ENCODE measurements at places on chromosomes 7 and 10. TPM values are rescaled to one million over a fixed set of nuclear protein-coding genes. Genes with fewer than 3 reads are reported as not detected.

- no peak for DNase-seq
Measured at GRCh38 chr10:3067118-3067858, at the start of gene PFKP. PFKP (plus strand) TSS chr10:3067548; CDS start chr10:3067596, 48 bp downstream.

- no peak for DNase-seq
Measured at GRCh38 chr10:23362069-23362830, 17.7 kb upstream of the C10orf67 start.

DNA sequence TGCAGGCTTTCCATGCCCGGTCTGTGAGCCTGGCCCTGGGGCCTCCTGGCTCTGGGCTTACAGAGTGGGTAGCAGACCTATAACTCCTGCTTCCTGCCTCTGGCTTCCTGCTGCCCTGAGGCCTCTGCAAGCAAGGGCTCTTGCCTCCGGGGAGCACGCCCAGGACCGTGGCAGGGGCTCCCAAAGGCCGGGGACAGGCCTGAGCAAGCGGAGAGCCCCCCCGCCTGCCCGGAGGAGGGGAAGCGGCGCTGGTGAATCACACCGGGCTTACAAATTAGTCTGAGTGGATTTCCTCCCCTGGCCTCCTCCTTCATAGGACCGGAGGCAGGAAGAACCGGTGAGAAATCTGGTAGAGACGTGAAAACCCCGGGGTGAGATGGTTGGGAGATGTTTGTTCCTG lies 1.5 kb upstream of the MYL10 start:
- DNase-seq = no peak

GRCh38 chr7:155195939-155196523 lies 101.6 kb upstream of the INSIG1 start:
- DNase-seq = no peak

GRCh38 chr10:84076047-84076388 lies 63.3 kb upstream of the GHITM start:
- DNase-seq = no peak

DNA sequence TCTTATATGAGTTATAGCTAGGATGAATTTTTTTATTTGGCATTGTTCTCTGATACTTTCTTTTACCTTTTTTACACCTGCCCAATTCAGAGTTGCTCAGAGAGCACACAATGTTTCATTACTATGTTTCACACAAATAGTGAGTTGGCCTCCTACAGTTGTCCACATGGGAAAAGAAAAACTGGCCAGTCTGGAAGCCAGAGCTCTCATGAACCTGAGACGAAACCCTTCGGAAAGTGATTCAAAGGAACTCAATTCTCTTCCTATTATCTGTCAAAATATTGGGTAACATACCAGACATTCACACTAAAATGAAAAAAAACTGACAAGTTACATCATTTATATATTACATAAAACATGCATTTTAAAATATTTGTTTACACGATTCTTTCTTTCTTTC lies 15.3 kb downstream of the SCRN1 start:
- no peak for DNase-seq

GRCh38 chr7:64433590-64433989 lies 119.8 kb downstream of the ZNF736 start:
- no peak for DNase-seq

SERPINE1 gene
- total RNA-seq = 27.2 TPM

OLAH gene
- total RNA-seq = not detected

GSAP gene
- total RNA-seq = 7.2 TPM

HOXA10 gene
- total RNA-seq = not detected

DNA sequence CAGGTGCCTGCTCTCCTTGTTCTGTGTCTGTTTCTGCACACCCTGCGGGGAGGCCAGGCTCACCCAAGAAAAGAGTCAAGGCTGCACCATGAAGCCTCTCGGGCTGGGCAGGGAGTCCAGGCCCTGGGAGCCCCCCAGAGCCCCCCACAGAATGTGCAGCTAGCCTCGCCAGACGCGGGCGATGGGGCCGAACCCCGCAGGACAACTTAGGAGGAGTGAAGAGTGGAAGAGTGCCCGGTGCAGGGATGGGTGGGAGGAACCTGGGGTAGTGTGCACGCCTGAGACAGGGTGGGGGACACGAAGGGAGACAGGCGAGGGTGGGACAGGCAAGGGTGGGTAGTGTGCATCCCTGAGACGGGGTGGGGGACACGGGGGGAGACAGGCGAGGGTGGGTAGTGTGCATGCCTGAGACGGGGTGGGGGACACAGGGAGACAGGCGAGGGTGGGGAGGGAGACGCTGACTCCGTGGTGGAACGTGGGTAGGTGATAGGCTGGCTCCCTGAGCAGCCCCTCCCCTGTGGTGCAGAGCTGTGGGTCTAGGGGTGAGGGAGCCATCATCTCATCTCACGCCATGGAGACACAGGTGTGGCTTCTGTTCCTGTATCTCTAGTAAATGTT lies 615.4 kb downstream of the DNAJB6 start:
- peak; percentile 71 for DNase-seq

DNA sequence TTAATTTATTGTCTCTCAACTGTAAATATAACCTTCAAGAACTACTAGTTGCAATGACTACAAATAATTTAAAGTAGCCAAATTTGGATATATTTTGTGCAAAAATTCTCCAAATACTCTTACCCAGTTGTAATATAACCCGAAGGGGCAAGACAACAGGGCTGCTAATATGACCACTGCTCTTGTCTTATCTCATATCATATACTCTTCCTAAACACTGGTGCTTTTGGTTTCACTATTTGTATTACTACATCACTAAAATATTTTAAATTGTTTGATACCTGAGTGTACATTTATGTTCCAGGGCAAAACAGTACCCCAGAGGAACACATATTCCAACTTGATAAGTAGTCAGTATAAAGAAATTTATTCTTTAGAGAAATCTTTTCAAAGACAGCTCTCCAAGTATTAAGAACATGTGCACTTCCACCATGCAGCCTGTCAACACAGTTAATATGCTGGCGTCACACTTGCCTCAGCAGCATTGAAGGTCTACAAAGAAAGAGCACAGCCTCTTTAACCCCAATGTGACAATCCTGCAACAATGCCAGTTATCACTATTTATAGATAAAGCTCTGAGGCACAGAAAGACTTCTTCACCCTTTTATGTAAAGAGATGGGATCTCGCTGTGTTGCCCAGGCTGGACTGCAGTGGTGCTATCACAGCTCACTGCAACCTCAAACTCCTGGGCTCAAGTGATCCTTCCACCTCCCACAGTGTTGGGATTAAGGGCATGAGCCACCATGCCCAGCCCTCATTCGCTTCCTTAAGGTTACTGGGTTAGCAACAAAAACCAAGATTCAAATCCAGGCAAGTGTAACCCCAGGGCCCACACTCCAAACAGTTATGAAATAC lies 37.8 kb downstream of the RHEB start:
- no peak for DNase-seq

NPS gene
- not detected for total RNA-seq

DNA sequence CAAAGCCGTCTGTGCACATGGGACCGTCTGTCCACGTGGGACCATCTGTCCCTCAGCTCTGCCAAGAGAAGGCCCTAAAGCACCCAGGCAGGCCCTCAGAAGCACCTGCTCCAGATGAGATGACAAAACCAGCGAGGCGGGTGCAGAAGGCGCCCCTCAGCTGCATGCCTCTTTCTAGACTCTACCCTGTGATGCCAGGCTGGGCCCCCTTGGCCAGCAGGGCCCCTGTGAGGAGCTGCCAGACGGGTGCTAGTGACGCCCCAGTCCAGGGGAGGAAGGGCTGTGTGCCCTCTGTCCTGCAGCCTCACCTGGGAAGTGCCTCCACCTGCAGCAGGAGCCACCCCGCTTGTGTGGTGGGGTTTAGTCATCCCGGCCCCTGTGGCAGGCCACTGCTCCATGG lies 309.2 kb upstream of the SHH start:
- peak; percentile 75 for DNase-seq

DNAH11 gene
- total RNA-seq = 0.51 TPM

- DNase-seq = no peak
Measured at GRCh38 chr7:17033245-17033644, 151.5 kb upstream of the AGR3 start.

GIMAP4 gene
- total RNA-seq = 18.2 TPM

ADCY1 gene
- total RNA-seq = 2.9 TPM

GRCh38 chr10:78785066-78785465 lies 283.7 kb upstream of the ZMIZ1 start:
- DNase-seq = no peak

- no peak for DNase-seq
Measured at GRCh38 chr7:33054261-33054964, 8.2 kb downstream of the NT5C3A start.

DNA sequence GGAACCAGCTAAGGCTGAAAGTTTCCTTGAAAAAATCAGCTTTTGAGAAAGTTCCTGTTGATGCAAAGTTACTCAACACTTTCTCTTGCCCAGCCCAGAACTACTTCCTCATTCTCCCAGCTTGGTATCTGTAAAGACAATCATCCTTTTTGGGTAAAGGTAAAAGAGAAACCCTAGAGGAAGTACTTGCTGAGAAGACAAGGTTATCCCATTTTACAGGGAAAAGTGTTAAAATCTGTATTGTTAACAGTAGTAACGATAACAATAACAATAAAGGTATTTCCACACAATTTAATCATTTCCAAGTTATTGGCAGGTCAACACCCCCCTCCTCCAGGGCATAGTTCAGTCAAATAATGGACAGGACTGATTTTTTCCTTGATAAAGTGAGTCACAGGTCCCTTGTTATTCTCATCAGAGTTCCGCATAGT lies 2.4 kb downstream of the ALOX5 start:
- no peak for DNase-seq

GRCh38 chr7:150897502-150898474 lies 45.5 kb downstream of the AOC1 start:
- DNase-seq = no peak

GRCh38 chr10:125726914-125727313 lies 7.4 kb downstream of the EDRF1 start:
- DNase-seq = no peak

TMEM139 gene
- total RNA-seq = 6.9 TPM

TRPV5 gene
- not detected for total RNA-seq

GRCh38 chr10:109306698-109307097 lies 616.6 kb downstream of the XPNPEP1 start:
- DNase-seq = no peak

ZNF239 gene
- 1.7 TPM for total RNA-seq

CYP26C1 gene
- not detected for total RNA-seq

RNF148 gene
- total RNA-seq = 0.48 TPM

- DNase-seq = no peak
Measured at GRCh38 chr10:74432841-74433594, 282.0 kb downstream of the ADK start.

MYL10 gene
- not detected for total RNA-seq

HDAC9 gene
- total RNA-seq = 87.5 TPM

DNA sequence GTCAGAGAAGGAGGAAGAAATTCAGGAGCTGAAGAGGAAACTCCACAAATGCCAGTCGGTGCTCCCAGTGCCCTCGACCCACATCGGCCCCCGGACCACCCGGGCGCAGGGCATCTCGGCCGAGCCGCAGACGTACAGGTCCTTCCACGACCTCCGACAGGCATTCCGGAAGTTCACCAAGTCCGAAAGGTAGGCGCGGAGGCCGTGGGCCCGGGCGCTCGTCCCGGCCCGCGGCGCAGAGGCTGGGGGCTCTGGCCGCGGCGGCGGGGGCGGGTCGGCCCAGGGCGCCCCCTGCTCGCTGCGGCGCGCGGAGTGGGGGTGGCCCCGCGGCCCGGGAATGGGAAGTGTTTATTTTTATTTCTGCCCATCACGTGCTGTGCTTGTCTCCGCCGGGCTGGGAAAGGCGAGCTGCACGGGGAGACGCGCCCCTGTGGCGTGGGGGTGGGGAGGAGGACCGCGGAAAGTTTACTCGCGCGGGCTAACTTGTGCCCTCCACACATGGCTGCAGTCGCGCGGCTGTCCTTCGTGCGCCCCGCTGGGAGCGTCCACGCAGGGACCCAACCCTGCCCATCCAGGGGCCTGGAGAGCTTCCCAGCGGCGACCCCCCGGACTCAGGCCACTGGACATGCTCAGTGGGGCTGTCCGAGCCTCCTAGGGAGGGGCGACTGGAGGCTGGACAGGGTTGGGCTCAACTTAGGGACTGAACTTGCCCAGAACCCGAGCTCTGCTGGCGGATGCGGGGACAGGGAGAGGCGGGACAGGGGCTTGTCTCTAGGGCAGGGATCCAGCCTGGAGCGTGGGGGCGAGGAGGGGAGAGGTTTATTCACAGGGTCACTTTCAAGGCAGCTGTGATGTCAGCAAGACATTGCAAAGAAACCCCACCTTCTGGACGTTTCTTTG lies 82.6 kb upstream of the PRKG1 start:
- peak; percentile 80 for DNase-seq

Data from cardiac septum (tissue), 1 donor.